ENCODE measurements at places on chromosomes 3 and 15. TPM values are rescaled to one million over a fixed set of nuclear protein-coding genes. Genes with fewer than 3 reads are reported as not detected.

Gene EPHB3
- total RNA-seq: 0.07 TPM

Gene SLC28A1
- total RNA-seq: not detected

Gene DHFR2
- 9.7 TPM for total RNA-seq

Gene ALDH1A2
- total RNA-seq: 0.78 TPM

Gene ARHGEF26
- 0.34 TPM for total RNA-seq

Gene TMEM212
- total RNA-seq: not detected

Gene ANKRD63
- total RNA-seq: not detected

Gene P3H2
- total RNA-seq: not detected

Gene SPTBN5
- 1.6 TPM for total RNA-seq

Gene FGF12
- total RNA-seq: not detected

Gene ARHGEF3
- 28.0 TPM for total RNA-seq

Gene CHL1
- total RNA-seq: not detected

Gene RASL12
- total RNA-seq: not detected

Gene MAP1A
- 1.5 TPM for total RNA-seq

Gene PCLAF
- 85.8 TPM for total RNA-seq

Gene ROPN1
- total RNA-seq: not detected

Gene GRAMD1C
- 0.64 TPM for total RNA-seq

Gene SPATA12
- total RNA-seq: not detected

Gene CCDC191
- total RNA-seq: 3.5 TPM

Gene DUOX2
- 0.02 TPM for total RNA-seq

Gene ITGA11
- total RNA-seq: 0.59 TPM

Gene NECTIN3
- total RNA-seq: 11.3 TPM

Gene CCDC13
- total RNA-seq: not detected

Gene HDC
- total RNA-seq: 0.87 TPM

Gene PRSS50
- total RNA-seq: not detected

Gene SCN11A
- 0.05 TPM for total RNA-seq

Gene IFT57
- total RNA-seq: 29.6 TPM

Gene MST1R
- total RNA-seq: 0.93 TPM

Gene TGM5
- total RNA-seq: not detected

Gene CHDH
- total RNA-seq: 0.41 TPM

Gene DNAH12
- not detected for total RNA-seq
